ENCODE measurements at places on chromosomes 12 and 14.

DNA sequence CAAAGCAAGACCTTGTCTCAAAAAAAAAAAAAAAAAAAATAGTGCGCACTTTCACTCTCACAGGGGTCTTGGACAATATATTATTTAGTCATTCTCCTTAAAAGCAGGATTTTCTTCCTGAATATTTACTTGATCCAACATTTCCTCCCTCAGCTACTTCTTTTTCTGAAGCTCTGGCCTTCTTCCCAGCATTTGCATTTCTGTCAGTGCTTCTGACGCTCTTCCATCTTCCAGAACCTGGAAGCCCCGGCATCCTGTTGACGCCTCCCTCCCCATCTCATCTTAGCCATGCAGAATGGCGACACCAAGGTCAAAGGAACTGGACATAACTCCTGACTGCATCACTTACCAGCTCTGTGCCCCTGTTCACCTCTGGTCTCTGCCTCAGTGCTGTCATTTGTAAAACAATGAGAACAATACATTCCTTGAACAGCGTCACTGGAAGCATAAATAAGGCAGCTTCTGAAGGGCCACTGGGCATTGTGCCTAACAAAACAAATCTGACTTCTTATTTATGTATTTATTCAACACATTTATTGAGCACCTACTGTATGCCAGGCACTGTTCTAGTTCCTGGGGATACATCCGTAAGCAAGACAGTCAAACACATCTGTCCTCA lies 90.9 kb upstream of the MDM1 start:
- no peak for DNase-seq

GRCh38 chr12:120620624-120621023 lies 19.8 kb upstream of the CABP1 start:
- no peak for DNase-seq

DNA sequence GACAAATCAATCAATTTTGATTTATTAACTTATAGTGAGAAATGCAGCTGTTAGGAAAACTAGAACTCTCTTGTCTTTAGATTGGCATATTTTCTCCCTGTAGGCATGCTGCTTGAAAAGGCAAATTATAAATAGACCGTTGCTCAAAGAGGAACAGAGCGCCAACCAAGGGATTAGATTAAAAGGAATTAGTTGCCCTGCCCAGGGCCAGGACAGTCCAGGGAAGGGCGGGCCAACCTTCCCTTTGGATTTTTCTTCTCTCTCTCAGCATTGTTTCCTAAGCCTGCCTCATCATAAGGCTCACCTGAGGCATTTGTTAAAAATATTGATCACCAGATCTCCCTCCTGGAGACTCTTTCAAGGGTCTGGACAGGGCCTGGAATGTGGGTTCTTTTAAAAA lies 8.6 kb downstream of the CIPC start:
- no peak for DNase-seq

DNA sequence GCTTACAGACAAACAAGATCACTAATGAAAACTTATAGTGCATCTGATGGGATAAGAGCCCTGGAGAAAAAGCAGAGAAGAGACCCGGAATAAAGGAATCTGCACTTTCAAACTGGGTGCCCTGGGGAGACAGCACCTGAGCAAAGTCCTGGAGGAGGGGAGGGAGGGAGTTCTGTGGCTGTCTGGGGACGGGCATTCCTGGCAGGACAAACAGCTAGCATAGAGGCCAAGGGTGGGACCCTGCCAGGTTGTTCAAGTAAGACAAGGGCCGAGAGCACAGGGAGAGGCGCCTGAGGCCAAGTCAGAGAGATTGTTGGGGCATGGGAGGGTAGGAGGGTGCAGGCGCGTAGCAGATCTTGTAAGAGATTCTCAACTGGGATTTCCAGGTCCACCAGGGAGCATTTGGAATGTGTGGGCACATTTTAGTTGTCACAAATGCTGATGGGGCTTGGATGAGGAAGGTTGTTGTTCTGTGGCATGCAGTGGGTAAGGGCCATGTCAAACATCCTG lies 14.2 kb downstream of the IQSEC3 start:
- DNase-seq, result no peak

DNA sequence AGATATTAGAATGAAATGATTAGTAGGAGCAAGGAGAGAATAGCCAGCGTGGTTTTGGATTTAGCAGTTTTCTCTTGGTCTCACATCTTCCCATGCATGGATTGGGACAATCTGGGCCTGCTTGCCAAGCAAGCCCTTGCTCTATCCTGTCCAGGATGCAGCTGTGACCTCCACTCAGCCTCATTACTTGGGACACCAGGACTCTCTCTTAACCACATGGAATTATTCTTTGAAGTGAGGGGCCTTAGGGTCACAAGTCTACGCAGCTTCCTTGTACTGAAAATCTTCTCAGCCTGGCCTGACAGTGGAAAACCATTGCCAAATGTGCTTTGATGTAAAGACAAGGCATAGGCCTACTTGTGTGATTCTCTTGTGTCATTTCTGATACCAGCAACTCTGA lies 28.0 kb upstream of the DCN start:
- DNase-seq, result no peak

DNA sequence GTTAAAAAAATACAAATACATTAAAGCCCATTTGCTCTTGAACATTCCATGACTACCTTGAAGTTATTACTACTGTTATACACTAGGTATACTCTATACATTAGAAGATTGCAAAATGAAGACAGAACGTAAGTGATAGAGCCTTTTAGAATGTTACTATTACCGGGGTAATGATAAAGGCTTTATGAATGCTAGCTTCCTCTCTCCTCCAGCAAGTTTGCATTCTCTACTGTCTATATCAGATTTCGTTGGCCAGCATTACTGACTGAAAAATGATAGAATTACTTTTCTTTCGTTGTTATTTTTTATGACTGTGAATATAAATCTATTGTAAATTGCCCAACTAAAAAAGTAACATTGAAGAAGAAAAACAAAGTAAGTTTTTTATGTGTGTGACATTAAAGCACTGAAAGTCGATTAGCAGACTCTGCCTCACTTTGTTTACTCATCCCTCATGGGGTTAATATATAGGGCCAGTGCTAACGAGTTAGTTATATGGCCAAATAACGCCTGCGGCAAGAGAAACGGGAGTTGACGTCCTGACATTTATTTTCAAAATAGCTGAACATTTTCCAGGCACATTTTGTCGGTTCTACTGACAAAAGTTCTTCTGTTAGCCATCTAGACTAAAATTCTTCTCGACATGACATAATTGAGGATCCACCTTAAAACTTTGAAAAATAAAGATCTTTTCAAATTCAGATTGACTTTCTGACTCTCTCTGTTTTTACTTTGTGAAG lies 163.8 kb upstream of the KITLG start:
- DNase-seq, result no peak

GRCh38 chr12:116459916-116460663 lies 99.1 kb upstream of the MAP1LC3B2 start:
- DNase-seq, result no peak

GRCh38 chr12:75556311-75556899 lies 45.0 kb upstream of the KRR1 start:
- peak; percentile 9 for DNase-seq

- no peak for DNase-seq
These were observed 33.5 kb upstream of the C12orf42 start for GRCh38 chr12:103529306-103529705.

GRCh38 chr12:106342397-106343213 lies 14.9 kb upstream of the POLR3B start:
- DNase-seq, result peak; percentile 71

DNA sequence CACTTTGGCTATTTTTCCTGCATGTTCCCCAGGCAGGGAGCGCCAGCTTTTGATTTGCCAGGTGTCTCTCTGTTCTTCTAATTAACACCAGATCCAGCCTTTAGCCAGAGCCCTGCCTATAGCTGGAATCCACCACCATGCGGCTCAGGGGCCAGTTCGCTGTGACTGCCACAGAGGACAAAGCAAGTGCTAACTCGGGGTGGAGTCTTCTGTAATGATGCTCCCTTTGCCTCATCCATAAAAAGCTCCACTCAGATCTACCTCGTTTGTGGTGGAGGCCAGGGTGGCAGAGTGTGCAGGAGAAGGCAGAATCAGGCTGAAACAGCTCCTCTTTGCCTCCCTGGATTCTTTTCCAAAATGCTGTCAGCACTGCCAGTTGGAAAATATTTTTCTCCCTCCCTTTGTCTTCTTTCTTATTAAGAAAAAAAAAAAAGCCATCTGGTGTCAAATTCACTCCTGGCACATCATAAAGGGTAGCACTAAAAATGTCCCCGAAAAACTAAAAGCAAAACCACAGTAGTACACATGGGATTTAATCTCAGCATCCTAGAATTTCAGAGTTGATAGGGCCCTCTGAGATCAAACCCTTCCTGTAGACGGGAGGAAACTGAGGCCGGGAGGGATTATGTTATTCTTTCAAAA lies 18.0 kb upstream of the CTDSP2 start:
- DNase-seq, result peak; percentile 70

DNA sequence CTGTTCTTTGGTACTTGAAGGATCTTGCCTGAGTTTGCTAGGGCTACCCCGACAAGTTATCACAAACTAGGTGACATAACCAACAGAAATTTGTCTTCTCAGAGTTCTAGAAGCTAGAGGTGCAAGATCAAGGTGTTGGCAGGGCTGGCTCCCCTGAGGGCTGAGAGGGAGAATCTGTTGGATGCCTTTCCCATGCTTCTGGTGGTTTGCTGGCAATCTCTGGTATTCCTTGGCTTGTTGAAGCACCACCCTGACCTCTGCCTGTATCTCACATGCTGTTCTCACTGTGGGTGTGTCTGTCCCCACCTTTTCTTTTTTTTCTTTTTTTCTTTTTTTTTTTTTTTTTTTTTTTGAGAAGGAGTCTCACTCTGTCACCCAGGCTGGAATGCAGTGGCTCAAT lies 81.2 kb downstream of the VCPKMT start:
- no peak for DNase-seq

DNA sequence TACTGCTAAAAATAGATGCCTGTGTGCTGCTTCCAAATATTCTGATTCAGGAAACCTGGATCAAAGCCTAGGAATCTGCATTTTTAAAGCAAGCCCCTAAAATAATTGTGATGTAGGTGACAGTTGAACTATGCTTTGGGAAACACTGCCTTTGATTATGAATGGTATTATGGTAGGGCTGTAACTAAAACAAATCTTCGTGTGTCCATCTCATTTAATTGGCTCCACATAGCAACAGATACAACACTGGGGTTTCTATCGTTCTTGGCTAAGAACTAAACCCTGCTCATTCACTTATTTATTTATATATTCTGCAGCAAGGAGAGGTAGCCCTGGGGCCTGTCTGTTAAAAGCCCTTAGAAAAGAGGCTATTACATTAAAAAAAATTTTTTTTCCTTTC lies 23.0 kb upstream of the ITGA5 start:
- DNase-seq, result no peak

DNA sequence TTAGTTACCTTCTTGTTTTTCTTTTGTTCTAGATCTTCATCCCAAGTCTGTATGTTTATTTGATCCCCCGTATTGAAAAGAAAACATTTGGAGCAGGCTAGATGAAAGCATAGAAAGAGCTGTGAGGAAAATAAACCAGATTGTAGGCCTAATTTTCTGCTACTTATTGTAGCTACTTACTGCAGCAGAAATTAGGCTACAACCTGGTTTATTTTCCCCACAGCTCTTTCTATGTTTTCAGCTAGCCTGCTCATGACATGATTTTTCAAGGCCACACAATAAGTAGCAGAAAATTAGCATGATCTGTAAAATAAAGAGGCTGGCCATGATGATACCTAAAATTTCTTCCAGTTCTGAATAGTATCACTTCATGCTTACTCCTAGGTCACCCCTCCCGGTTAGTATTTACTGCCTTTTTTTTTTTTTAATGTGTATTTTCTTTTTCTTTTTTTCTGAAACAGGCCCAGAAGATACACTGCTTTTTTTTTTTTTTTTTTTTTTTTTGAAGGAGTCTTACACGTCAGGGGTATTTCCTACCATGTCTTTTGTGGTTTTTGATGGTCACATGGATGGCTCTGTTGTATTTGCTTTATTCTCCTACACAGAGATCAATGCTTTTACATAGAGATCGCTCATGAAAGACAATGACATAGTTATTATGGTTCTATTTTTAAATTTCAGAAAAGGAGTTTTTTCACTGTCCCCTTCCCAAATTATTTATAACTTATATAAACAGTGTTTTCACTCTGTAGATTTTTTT lies 32.3 kb downstream of the BHLHE41 start:
- DNase-seq, result peak; percentile 33

- no peak for DNase-seq
These were observed 1.3 kb upstream of the RD3L start for GRCh38 chr14:103943673-103944072.

GRCh38 chr14:22839159-22839779 lies 2.9 kb downstream of the MMP14 start:
- DNase-seq, result no peak

DNA sequence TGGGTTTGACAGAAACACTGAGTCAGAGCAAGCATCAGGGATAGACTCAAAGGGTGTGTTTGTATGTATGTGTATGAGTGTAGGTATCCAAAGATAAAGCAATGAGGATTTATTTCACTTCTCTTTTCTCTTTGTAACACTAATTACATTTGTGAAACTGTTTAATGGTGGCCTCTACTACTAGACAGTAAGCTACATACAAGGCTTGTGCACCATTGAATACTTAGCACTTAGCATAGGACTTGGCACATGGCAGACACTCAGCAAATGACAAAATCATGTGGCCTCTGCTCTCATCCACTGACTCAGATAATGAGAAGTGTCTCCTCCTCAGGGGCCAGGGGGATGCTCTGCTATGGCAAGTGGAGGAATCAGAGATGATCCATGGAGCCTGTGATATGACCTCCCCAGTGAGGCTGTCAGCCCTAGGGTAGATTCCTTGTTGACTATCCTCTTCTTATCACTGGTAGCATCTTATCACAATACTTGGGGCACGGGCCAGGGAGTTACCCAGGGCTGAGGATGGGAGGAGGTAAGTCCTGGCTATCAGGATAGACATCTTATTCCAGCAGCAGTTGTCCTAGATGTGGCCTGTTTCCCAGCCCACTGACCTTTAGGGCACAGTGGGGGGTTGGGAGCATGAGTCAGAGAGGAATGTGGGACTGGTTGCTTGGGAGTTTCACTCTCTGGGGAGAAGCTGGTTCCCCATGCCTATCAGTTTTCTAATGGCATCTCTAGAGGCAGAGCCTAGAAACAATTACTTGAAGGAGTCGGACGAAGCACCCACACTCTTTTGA lies 71.2 kb upstream of the HOXC13 start:
- peak; percentile 12 for DNase-seq

GRCh38 chr12:46209914-46210872 lies 58.6 kb downstream of the SLC38A1 start:
- no peak for DNase-seq
